ENCODE measurements at places on chromosomes 1 and 21. TPM values are rescaled to one million over a fixed set of nuclear protein-coding genes. Genes with fewer than 3 reads are reported as not detected.

The SPAG17 gene
- 0.06 TPM for total RNA-seq

The ANXA9 gene
- not detected for total RNA-seq

The FMN2 gene
- not detected for total RNA-seq

The OPRD1 gene
- 0.04 TPM for total RNA-seq

The PTPRC gene
- 5.1 TPM for total RNA-seq

The CDA gene
- total RNA-seq, result 4.3 TPM

The LHX8 gene
- not detected for total RNA-seq

The GJA5 gene
- total RNA-seq, result 19.3 TPM

The ANKRD65 gene
- 2.5 TPM for total RNA-seq

The NBPF10 gene
- total RNA-seq, result 0.75 TPM

The EPHX1 gene
- 44.4 TPM for total RNA-seq

The C1orf94 gene
- not detected for total RNA-seq

- no peak for DNase-seq
These were observed 16.8 kb downstream of the PANK4 start for GRCh38 chr1:2509589-2509988.

GRCh38 chr1:204880906-204881305 lies 10.2 kb downstream of the NFASC start:
- no peak for DNase-seq

GRCh38 chr1:103538226-103538625 lies 12.7 kb downstream of the RNPC3 start:
- DNase-seq, result no peak

GRCh38 chr1:28144203-28145135 lies 32.0 kb downstream of the PTAFR start:
- no peak for DNase-seq

DNA sequence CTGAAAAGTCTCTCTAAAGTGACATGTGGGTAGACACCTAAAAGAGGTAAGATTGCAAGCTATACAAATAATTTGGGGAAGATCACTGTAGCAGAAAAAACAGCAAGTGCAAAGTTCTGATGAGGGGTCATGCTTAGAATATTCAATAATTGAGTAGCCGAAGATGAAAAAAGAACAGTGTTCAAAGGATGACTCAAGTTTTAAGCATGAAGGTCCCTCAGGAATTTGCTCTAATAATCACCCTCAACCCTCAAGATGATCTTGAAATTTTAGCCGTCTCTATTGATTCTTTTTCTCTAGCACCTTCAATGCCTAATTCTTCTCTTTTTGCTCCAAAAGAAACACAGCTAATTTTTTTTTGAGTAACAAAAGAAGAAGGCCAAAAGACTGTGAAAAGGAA lies 190.6 kb upstream of the ZNHIT6 start:
- no peak for DNase-seq

DNA sequence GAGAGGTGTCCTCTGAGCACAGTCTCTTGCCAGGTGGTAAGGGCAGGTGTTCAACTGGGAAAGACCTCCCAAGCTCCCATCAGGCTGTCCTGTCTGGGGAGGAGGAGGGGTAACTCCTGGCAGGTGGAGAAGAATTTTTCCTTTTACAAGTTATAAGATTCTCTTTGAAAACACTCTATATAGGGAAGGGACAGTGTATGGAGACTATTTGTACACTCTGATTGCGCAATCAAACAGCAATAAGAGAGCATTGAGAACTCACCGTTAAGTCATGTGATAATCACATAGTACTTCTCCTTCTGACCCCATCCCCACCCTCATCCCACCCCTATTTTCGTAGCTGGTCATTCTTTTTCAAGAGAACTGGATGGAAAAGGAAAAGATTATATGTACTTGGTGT lies 179.3 kb upstream of the ZNF644 start:
- no peak for DNase-seq

DNA sequence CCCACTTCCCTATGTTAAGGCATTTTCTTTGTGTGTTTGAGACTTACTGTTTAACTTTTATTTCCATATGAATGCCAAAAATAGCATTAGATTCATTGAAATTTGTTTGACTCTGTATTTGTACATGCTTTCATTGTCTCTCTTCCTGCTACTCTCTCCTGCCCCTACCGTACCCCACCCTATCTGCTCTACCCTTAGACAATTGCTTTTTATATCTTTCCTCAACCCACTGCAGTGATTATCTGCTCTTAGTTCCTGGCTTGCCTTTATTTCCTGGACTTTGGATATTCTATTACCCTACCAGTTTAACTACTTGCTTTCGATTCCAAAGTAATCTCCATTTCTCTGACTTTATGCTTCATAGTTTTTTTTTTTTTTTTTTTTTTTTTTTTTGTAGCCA lies 10.5 kb downstream of the RAVER2 start:
- DNase-seq, result no peak

- DNase-seq, result no peak
These were observed 8.9 kb downstream of the SETSIP start for GRCh38 chr1:92066321-92066720.

DNA sequence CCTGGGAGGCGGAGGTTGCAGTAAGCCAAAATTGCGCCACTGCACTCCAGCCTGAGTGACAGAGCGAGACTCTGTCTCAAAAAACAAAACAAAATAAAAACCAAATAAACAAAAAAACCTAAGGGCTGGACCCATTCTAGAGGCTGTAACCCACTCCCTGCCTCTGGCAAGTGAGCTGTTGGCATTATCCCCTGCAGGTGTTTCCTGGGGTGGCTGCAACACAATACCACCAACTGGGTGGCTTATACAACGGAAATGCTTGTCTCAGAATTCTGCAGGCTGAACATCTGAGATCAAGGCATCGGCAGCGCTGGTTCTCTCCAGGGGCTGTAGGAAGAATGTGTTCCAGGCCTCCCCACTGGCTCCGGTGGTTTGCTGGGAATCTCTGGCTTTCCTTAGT lies 15.2 kb downstream of the LRRC38 start:
- DNase-seq, result no peak

GRCh38 chr1:64874666-64875065 lies 91.7 kb downstream of the JAK1 start:
- DNase-seq, result no peak

- no peak for DNase-seq
These were observed 2.0 kb downstream of the XKR8 start for GRCh38 chr1:27961646-27962221.

DNA sequence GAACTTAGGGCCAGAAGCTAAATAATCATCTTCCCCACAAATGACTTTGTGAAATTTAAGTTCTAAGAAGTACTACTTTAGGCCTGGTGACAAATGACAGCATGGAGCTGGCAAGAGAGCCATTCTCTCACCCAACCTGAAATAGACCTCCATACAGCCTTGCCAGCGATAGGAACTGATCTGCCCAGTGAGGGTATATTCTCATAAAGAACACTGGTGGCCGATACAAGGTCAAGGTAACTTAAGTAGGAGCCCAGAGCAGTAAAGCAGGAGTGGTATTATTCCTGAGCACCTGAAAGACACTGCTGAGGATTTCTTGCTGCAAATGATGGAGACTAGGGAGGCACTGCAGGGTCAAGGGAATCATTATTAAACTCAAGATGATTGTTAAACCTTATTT lies 2.6 kb upstream of the TTLL7 start:
- DNase-seq, result no peak

DNA sequence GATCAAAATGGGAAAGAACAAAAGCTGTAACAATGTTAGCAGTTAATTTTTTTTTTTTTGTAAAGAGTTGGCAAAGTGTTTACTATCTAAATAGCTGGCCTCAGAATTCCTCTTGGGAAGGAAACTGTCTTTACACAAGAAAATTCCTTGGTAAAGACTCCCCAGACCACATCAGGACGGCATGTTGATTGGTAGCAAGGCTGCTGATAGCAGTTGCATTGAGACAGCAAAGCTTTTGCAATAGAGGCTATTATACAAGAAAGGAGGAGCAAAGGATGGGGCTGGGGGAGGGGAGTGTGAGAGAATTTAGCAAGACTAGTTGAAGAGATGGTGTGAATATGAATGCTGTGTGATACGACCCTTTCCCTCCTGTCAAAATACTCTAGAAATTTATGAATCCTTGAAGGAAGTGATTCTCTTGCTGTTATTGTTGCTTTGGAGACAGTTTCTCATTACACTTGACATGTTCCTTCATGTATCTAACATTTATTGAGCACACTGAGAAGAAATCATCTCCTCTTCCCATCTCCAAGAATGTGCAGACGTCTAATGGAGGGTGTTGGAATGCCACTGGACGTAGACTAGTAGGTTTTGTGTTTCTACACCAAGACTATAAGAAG lies 355.6 kb downstream of the SIPA1L2 start:
- DNase-seq, result no peak

DNA sequence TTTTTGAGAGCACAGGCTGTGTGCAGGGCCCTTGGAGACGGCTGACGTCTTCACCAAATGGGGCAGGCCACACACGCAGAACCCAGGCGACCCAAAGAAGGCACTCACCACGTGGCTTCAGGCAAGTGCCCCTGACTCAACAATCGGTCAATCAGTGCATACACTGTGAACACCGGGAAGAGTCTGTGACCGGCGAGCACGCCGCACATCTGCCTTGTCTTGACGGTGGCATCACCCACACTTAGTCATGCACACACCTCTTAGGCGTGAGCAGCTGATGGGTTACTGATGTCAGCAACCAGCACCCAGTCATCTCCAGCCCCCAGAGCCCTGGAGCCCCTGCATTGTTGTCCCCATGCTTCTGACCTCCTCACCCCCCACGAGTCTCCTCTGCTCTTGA lies 4.9 kb upstream of the LRRC3 start:
- no peak for DNase-seq

- DNase-seq, result no peak
These were observed 105.3 kb downstream of the BACH1 start for GRCh38 chr21:29403922-29404538.

DNA sequence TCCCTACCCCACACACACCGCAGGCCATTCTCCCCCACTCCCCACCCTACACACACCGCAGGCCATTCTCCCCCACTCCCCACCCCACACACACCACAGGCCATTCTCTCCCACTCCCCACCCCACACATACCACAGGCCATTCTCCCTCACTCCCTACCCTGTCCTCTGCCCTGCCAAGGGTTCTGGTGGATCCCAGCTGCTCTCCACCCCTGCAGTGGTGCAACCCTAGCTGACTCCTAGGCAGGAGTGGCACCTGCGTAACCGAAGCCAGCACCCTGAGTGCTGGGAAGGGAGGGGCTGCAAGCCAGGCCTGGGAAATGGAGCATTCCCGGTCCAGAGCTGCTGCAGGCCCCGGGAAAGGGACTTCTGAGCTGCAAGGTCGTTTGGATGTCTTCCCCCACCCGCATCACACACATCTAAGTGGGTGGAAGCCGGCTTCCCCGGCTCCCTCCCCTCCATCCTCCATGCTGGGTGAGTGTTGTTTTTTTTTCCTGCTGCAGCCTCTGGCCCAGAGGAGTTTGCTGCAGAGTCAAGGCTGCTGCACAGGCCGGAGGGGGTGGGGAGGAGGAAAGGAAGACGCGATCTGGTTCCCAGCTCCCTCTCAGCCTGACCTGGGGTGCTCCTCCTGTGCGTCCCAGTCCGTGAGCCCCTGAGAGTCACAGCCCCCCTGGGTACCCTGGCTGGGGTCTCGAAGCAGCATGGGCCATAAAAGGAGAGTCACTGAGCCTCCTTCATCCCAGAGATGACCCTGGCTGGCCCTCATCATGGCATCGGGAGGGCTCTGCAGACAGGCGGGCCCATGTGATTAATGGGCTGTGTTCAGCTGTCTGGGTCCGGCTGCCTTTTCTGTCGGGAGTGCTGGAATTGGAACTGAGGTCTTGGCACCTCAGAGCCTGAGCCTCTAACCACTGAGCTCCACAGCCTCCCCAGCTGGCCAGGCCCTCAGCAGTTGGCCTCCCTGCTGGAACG lies 16.1 kb downstream of the H6PD start:
- DNase-seq, result no peak

DNA sequence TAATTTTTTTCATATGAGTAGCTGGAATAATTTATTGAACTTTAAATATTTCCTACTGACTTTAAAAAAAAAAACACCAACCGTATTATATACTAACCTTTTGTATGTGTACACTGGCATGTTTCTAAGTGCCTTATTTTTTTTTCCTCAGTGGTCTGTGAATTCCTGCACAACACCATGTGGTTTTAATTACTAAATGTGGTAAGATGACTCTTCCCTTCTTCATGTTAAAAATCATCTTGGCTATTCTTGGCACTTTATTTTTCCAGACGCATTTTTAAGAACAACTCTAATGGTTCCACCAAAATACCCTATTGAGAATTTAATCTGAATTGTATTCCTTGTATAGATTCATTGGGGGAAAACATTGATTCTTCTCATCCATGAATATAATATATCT lies 28.4 kb downstream of the PPP2R5A start:
- no peak for DNase-seq

DNA sequence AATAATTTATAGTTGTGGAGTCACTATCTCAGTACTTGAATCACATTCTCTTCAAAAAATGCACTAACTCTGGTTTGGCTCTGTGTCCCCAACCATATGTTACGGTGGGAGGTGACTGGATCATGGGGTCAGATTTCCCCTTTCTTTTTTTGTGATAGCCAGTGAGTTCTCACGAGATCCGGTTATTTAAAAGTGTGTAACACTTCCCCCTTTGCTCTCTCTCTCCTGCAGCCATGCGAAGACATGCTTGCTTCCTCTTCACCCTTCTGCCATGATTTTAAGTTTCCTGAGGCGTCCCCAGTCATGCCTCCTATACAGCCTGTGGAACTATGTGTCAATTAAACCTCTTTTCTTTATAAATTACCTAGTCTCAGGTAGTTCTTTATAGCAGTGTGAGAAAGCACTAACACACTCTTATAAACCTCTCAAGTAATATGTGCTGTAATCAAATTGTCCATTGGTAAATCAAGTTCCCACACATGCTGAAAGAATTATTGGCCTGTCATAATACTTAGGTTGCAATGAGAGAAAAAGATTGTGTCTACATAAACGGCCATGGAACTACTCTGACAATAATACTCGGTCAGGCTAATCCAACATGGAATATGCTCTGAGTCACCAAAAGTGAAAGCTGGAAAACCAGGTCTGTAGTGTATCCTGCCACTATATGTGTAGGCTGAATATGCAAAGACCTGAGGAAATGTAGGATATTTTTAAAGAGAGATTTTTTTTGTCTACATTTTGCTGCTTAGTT lies 107.5 kb downstream of the SLC44A5 start:
- DNase-seq, result no peak

DNA sequence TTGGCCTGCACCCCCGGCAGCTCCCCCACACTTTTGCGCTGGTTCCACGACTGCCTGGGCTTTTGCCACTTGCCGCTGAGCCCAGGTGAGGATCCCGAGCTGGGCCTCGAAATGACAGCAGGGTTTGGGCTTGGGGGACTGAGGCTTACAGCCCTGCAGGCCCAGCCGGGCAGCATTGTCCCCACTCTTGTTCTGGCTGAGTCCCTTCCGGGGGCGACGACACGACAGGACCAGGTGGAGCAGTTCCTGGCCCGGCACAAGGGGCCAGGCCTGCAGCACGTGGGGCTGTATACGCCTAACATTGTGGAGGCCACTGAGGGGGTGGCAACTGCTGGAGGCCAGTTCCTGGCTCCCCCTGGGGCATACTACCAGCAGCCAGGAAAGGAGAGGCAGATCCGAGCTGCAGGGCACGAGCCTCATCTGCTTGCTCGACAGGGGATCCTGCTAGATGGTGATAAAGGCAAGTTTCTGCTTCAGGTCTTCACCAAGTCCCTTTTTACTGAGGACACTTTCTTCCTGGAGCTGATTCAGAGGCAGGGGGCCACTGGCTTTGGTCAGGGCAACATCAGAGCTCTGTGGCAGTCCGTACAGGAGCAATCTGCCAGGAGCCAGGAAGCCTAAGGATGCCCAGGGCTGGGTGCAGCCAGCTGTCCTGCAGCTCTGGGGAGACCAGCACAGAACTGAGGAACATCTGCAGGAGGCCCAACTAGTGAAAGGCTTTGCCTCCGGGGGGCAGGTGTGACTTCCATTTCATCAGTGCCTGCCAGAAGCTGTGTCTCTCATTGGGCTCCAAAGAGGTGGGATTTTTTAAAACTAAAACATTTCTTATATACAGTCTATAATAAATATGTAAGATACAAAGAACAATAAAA lies 1.2 kb downstream of the HPDL start:
- DNase-seq, result no peak

All from heart right ventricle (tissue), 16 donors.